ENCODE measurements at places on chromosomes 11 and 22. TPM values are rescaled to one million over a fixed set of nuclear protein-coding genes. Genes with fewer than 3 reads are reported as not detected.

The SMPD1 gene
- total RNA-seq: 31.7 TPM

The CTSW gene
- total RNA-seq: 0.77 TPM

The GNAZ gene
- total RNA-seq: 37.5 TPM

The CEP164 gene
- total RNA-seq: 53.5 TPM

The TENM4 gene
- 73.8 TPM for total RNA-seq

The OR51I1 gene
- not detected for total RNA-seq

The SLC3A2 gene
- 115 TPM for total RNA-seq

The OR5D18 gene
- not detected for total RNA-seq

The KRTAP5-7 gene
- total RNA-seq: not detected

The ESAM gene
- 25.6 TPM for total RNA-seq

The CHRNA10 gene
- 0.88 TPM for total RNA-seq

The KRTAP5-2 gene
- total RNA-seq: not detected

The OR51E1 gene
- total RNA-seq: 1.2 TPM

The UBQLNL gene
- 1.2 TPM for total RNA-seq

The ASCL2 gene
- total RNA-seq: 0.82 TPM

The ST14 gene
- 3.8 TPM for total RNA-seq

The OR8G5 gene
- total RNA-seq: not detected

The CEND1 gene
- total RNA-seq: 6.4 TPM

The DYNC2H1 gene
- 69.3 TPM for total RNA-seq

The TRIM51 gene
- not detected for total RNA-seq

The MMP8 gene
- total RNA-seq: not detected

All from camera-type eye (tissue), 1 donor.